Activated CD4-positive, alpha-beta T cell treated with anti-CD3 and anti-CD28 coated beads for 48 hours (primary cell): ENCODE measurements at places on chromosomes 13 and 19.
A peak's percentile ranks its signal among the peaks of the same experiment; 100 is the strongest.

DNA sequence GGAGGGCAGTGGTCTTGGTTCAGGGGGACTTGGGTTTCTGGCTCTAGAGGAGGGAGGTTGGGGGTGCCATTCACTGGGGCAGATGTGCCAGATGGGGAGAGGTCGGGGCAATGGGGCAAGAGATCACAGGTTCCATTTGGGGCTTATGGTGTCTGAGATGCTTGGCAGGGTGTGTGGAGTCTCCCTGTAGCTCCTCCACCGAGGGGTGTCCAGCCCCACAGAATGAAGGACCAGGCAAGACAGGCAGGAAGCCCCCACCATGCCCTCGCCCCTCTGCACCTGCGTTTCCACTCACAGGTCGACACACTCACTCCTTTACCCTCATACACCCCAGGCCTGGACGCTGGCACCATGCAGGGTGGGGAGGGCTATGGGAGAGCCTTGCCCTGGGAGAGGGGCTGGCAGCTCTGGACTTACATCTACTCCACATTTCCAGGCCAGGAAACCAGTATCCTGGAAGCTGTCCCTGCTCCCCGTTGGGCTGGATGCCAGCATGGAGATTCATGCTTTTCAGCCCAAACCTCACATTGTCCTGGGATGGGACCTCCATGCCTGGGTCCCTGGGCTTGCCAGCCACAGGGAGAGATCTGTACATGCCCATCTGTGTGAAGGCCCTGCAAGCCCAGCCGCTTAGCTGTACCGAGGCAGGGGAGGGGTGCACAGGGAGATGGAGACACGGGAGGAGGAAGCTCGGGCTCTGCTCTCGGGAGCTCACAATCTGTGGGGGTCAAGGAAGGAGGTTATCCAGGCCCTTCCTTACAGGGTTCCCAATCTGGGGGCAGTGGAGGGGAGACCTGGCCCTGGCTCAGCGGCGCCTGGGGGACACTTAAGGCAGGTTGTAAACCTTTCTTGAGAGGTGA lies 77.1 kb downstream of the CHST8 start:
- no peak for DNase-seq

DNA sequence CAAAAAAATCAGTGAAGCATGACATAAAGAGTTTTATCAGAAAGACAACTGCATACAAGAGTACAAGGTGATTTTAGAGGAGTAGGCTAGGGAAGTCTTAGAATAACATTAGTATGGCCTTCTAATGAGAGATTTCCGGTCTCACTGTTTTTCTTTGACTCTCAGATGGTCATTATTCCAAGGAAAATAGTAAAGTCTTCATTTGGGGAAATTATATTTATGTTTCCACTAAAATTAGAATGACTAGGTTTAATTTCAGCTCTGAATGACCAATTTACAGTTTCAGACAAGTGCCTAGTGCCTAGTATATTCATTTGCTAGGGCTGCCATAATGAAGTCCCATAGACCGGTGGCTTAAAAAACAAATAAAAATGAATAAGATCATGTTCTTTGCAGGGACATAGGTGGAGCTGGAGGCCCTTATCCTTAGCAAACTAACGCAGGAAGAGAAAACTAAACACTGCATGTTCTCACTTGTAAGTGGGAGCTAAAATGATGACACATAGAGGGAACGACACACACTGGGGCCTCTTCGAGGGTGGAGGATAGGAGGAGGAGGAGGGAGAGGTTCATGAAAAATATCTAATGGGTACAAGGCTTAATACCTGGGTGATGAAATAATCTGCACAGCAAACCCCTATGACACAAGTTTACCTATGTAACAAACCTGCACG lies 303.1 kb downstream of the PCDH9 start:
- no peak for DNase-seq

DNA sequence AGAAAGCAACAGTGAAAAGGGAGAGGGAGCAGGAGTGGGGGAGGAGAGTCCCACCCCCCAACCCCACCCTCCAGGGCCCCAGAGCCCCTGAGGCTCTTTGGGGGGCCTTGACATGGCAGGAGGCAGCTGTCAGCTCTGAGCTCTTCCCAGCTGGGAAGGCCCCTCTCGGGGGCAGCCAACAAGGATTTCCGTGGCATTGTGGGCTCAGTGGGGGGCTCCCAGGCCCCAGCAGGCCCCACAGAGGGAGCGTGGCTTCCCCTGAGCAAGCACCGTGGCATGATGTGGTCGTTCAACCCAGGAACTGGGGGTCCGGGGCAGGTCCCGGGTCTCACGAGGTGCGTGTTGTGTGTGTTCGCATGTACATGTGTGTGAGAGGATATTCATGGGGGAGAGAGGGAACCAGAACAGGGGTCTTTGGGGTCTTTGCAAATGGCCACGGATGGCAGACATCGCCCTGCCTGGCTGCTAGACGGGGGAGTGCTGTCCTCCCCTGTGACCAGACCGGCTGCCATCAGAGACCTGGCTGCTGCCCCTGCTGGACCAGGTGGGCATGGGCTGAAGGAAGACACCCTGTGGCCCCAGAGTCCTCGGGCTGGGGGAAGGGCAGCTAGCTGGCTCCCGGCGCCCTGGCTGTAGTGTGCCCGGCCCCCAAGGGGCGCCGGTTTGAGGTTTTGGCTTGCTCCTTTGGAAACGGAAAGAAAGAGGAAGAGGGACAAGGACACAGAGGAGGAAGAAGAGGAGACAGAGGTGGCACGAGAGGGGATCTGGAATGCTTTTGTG lies 3.7 kb upstream of the AKAP8L start:
- no peak for DNase-seq

- peak; percentile 84 for DNase-seq
Measured at GRCh38 chr19:12766051-12766521, 9.3 kb downstream of the HOOK2 start.

DNA sequence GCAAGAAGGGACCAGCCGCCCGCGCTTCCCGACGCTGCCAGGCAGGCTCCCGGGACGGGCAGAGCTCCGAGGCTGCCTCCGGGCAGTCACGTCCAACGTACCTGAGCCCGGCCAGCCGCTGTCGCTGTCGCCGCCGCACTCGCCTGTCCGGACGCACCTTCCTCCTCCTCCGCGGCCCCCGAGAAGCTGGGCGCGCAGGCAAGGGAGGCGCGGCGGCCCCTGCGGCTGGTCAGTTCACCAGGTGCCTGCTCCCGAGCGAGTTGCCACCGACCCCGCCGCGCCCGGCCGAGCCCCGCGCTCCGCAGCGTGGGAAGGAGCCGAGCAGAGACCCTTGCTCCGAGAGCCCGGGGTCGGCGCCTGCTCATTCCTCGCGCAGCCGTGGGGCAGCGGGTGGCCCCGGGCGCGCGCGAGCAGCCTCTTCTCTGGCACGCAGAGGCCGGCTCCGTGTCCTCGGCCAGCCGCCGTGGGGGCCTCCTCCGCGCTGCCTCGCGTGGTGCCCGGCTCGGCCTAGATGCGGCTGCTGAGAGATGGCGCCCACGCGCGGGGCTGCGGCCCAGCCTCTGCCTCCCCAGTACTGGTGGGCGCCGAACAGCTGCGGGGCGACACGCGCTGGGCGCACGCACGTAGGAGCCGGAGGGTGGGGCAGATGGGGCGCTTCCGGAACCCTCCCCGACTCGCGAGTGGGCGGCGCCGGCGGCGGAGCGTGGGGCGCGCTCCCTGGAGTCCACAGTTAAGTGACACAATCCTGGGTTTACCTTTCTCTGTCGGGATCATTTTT lies 419.4 kb downstream of the UQCRFS1 start:
- DNase-seq: no peak

- no peak for DNase-seq
Measured at GRCh38 chr13:58547419-58547818, 915.9 kb downstream of the PCDH17 start.

DNA sequence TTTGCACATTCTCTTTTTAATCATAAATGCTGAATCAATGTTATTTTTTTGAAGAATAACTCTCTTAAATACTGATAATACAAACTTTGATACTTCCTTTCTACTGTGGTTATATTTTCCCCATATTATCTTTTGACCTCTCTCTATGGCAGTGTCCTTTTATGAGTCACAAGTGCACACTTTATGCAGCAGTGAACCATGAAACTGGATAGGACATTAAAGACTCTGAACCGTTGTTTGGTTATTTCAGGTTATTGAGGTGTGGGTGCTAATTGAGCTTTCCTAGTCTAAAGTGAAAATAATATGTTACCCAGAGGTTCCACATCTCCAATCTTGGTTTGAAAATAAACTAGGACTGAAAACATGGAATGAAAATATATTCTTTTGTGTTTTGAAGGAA lies 71.4 kb downstream of the DGKH start:
- no peak for DNase-seq

DNA sequence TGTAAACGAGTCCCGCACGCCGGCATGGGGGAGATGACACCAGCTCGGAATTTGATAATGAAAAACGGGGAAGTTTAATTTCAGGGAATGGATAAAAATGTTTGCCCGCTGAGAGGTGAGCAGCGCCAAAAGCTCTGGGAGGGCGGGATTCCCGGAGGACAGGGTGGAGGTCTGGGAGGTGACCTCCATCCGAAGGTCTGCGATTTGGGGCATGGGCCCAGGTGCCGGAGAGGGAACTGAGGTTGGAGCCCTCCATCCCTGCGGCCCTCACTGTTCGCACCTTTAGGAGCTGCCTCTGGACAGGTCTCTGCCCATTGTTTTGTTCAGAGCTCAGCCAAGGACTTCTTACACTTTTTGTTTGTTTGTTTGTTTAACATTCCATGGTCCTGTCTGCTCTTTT lies 129.8 kb downstream of the URI1 start:
- no peak for DNase-seq

- peak; percentile 69 for DNase-seq
Measured at GRCh38 chr19:55454787-55455243, 6.6 kb downstream of the ISOC2 start.

DNA sequence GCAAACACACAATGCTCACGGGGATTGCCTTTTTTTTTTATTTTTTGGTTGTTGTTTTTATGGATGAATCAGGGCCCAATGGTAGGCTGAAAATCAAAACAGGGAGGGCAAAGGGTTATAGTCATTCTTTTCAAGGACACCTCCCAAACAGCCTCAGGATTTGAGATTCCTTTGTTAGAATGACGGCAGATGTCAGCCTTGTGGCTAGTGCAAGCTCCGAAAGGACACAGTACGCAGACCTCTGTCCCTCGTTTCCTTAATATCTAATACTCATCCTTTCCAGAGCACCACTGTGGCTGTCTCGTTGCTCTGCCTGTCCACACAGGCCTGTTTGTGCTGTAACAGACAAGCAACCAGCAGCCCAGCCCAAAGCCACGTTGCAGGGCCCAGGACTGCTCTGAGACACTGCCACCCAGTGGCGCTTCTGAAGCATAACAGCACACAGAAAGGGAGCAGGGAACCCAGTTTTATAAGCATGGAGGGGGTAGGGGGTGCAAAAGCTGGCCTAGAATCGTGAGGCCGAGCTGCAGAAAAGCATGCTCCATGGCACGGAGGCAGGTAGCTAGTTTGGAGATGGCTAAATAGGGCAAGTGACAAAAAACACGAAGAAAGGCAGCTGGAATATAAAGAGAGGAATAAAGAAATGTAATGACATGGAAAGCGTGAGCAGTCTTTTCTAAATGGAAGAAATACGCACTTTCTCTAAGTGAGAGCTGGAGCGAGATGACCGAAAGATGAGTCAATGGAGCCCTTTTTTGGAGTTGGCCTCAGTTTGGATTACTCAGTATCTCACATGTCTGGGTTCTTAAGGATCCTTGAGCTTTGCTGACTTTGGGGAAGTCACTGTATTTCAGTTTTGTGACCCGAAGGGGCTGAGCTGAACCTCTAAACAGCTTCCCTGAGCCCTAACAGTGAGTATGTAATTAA lies 40.7 kb upstream of the MEDAG start:
- DNase-seq: peak; percentile 77

GRCh38 chr13:46183018-46183946 lies 1.3 kb upstream of the LCP1 start:
- no peak for DNase-seq

- peak; percentile 87 for DNase-seq
Measured at GRCh38 chr19:14505488-14506239, 9.7 kb upstream of the GIPC1 start.

- DNase-seq: no peak
Measured at GRCh38 chr19:13079542-13079986, 23.1 kb downstream of the LYL1 start.

DNA sequence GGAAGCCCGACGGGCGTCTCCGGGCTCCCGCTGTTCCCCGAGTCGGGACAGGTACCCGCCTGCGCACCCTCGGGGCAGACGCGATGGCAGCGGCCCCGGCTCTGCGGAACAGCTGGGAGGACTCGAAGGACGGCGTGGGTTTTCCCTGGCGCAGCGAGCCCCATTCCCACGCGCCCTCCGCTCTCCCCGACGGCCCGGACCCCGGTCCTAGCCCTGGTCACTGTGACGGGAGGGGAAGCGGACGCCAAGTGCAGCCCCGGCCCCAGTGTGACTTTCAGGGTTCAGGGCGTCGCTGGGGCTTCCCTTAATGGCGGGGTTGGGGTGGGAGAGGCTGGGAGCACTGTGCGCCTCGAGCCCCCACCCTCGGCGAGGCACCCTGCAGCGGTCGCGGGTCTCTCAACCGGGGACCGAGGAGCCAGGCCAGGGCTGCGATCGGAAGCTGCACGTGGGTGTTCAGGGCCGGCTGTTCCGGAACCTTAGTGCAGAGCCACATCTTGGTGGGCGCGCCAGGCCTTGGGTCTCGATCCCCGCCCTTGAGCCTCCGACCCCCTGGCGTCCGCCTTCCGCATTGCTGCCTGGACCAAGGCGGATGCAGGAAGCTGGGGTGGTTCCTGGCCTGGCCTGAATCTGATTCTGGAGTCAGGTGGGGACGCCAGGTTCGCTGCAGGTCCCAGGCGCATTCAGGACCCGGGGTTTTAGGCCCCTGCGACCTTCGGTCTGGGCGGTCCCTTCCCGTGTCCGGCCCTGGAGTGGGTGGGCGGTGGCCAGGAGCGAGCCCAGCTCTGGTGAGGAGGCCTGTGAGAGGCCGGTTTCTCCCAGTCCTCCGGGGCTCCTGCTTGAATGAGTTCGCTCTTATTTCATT lies 3.5 kb downstream of the LGALS7B start:
- peak; percentile 64 for DNase-seq

GRCh38 chr13:35210261-35210660 lies 266.2 kb downstream of the MAB21L1 start:
- no peak for DNase-seq

DNA sequence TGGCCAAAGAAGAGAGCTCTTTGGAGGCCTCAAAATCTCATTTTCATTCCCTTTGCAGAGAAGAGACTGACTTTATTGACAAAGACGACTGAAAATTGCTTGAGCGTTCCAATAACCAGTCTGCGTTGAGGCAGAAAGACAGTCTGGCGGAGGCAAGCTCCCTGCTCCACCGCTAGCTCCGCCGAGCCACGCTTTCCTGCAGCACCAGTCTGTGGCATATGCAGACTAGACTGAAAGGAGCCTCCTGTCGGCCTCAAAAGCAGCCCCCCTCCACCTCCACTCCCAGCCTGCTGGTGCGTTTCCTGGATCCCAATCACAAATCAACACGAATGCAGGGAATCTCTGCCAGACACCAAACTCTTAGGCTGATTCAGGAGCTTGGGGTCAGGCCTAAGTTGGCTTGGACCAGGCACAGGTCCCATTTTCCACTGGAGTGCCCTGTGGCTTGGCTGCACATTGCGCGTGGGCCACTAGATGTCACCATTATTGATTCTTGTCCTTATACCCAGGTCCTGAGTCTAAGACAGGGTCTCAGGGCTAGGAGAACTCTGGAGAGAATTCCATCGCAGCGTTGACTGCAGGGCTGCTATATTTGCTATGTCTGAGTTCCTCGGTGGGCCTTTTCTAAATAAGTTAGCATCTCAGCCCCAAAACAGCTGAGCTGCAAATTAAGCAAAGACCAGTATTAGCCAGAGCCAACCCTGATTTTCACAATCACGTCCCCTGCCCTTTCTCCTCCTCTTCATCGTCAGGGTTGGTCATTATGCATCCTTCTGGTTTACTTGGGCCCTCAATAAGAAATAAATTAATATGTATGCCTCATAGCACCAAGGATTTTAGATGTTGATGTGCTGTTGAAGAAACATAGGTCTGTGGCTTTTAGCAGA lies 5.2 kb upstream of the ZNF507 start:
- DNase-seq: peak; percentile 64
